ENCODE measurements at places on chromosomes 7 and 10.

DNA sequence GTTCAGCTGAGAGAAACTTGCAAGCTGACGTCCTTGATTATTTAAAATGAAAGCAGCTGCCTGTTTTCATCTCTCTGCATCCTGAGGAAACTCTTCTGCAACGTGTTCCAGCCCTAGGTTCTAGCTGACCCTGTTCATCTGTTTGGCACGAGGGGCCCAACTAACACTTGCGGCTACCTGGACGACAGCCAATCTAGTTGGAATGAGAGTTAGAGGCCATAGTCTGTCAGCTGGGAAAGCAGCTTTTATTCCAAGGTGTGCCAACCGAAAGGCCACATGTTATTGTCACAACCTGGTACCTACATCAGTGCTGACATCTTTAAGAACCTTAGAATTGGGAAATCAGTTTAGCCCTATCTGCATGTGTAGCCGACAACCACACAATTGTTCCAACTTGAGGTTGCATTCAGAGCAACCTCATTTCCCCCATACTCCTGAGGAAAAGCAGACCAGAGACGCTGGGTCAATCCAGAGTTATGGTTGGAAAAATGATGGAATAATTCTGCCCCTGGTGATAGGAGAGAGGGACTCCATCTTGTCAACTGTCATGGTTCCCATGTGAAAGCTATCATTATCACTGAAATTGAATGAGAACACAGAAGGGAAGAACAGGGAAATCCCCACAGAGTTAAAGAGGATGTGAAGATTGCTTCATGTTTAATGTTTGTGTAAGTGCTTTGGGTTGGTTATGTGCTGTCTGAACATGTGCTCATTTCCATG lies 121.6 kb downstream of the EGFR start:
- DNase-seq = no peak

GRCh38 chr7:70571961-70572360 lies 560.0 kb upstream of the GALNT17 start:
- no peak for DNase-seq

GRCh38 chr7:23422909-23423308 lies 47.4 kb downstream of the IGF2BP3 start:
- DNase-seq = no peak

GRCh38 chr7:157444011-157444842 lies 107.4 kb downstream of the DNAJB6 start:
- no peak for DNase-seq

DNA sequence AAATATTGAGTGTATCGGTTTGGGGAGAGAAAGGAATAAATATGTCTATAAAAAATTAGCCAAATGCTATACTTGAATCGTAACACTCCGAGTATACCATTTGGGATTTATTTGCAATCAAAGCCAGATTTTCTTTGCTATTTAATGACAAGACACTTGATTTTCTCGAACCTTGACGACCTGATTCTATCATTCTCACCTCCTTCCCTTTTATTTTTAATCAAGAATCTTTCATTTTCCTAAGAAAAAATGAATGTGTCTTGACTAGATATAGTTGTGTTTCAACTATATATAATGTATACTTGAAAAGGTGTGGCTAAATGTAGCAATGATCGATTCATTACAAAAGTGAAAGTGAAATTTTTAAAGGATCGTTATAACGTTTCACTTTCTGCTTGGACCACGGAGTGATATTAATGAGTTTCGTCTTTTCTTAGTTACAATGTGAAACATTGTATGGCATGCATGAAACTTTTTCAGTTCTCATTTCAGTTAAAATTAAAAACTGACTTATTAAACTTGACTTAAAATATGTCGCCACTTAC lies 562 bp downstream of the NUB1 start:
- DNase-seq = no peak
